ENCODE measurements at places on chromosomes 3 and 15. TPM values are rescaled to one million over a fixed set of nuclear protein-coding genes. Genes with fewer than 3 reads are reported as not detected.

GRCh38 chr3:61612211-61613194, 51.1 kb downstream of the PTPRG start:
- DNase-seq, result no peak

GRCh38 chr15:74276560-74276959, 40.4 kb downstream of the CCDC33 start:
- DNase-seq, result no peak

GRCh38 chr3:128855569-128855968, 23.9 kb upstream of the ACAD9 start:
- DNase-seq, result no peak

GOLGA8S gene
- total RNA-seq, result 0.07 TPM

PLSCR2 gene
- not detected for total RNA-seq

RIOX2 gene
- total RNA-seq, result 15.5 TPM

ADAMTS17 gene
- total RNA-seq, result 2.9 TPM

WNT7A gene
- total RNA-seq, result not detected

DNA sequence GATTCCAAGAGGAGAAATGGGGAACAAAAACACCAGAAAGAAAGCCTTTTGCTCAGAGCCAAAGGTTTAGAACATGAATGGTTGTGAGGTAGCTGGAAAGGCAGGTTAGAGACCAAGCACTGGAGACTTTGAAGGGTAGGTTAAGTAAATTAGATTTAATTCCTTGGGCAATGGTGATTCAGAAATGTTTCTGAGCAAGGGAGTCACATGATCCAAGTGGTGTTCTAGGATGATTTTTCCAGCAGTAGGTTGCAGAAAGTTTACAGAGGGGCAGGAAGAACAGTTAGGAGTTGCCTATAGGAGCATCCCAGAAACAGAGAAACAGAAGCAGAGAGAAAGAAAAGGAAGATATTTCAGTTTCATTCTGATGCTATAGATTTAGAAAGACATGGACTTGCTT, 139.8 kb downstream of the WDR76 start:
- DNase-seq, result no peak

DNA sequence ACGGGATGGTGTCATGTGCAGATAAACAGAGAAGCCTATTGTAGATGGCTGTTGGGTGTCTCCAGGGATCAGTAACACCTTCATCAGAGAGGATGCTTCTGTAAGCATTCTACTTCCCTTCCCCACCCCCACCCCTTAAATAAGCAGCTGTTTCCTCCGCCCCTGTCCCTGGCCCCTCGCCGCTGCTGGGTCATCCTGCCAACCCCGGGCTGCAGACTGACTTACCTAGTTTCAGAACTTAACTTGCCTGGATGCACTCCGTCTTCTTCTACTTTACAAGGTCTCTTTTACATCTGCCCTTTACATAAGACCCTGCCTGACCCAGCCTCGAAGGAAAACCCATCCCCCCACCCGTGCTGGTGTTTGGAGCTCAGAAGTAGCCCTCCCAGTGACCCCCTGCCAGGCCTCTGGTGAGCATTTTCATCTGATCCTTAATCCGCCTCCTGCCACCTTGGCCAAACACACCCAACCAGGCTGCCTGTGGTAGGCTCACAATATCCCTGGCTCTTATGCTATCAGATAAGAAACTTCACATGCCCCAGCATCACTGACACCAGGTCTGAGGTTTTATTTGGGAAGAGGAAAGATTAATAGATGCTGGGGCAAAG, 103.0 kb upstream of the HES1 start:
- DNase-seq, result no peak

GP9 gene
- total RNA-seq, result not detected

FBXO40 gene
- total RNA-seq, result 0.15 TPM

UROC1 gene
- not detected for total RNA-seq

MOBP gene
- total RNA-seq, result 0.13 TPM

GRCh38 chr3:47324278-47324865, 41.6 kb downstream of the KLHL18 start:
- DNase-seq, result peak; percentile 60

PAK6 gene
- total RNA-seq, result 7.4 TPM

GRCh38 chr15:93414576-93415231, 325.7 kb upstream of the RGMA start:
- DNase-seq, result no peak

DNA sequence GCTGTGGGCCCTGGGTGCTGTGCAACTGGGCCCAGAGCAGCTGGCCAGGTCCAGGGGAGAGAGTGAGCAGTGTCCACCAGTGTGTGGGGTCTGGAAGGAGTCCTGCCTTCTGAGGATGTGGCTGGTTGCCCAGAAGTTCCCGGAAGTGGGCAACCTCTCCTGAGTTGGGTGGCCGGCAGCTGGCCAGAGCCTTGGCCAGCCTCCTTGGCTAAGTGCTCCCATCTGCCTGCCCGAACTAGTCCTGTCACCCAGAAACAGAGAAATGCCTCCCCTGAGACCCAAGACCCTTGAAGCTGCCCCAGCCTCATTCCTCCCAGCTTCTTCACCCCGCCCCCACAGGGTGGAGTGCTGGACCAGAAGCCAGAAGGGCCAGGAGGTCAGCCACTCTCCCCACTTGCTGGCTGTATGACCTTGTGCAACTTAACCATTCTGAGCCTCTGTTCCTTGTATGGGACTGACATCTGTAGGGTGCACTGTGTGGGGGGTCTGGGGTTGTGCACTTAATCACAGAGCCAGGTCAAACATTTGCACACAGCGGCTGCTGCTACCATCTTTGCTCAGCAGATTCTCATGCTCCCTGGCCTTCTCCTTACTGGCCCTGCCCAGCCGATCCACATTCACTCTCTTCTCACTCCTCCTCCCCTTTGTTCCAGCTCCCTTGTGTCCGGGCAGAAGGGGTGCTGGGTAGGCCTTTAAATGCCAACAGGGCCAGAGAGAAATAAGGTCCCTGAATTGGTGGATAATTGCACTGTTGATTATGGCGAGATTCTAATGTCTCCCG, 7.5 kb upstream of the ALAS1 start:
- DNase-seq, result no peak

SH3GL3 gene
- 11.0 TPM for total RNA-seq

DNA sequence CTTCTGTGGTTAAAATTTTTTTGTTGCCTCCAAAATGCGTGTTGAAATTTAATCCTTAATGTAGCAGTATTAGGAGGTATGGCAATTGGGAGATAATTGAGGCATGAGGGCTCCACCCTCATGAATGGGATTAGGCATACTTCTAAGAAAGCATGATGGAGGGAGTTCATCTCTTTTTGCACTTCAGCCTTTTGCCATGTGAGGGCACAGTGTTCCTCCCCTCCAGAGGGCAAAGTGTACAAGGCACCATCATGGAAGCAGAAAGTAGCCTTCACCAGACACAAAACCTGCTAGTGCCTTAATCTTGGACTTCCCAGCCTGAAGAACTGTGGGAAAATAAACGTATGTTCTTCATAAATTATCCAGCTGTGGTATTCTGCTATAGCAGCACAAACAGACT, 429.5 kb downstream of the ZIC1 start:
- DNase-seq, result no peak

C3orf52 gene
- 11.1 TPM for total RNA-seq

- DNase-seq, result no peak
Measured at GRCh38 chr3:174533286-174533685, 325.8 kb upstream of the NAALADL2 start.

GRCh38 chr15:98438326-98438725, 210.0 kb upstream of the IGF1R start:
- DNase-seq, result no peak

DCLK3 gene
- 1.4 TPM for total RNA-seq

- DNase-seq, result no peak
Measured at GRCh38 chr3:178277605-178278004, 258.6 kb upstream of the KCNMB2 start.

ISG20 gene
- total RNA-seq, result 4.4 TPM

- DNase-seq, result no peak
Measured at GRCh38 chr15:94231723-94232468, 535 bp downstream of the MCTP2 start.

EPHA3 gene
- total RNA-seq, result 0.59 TPM

C15orf40 gene
- total RNA-seq, result 11.5 TPM

GRCh38 chr15:31563001-31563400, 236.4 kb downstream of the KLF13 start:
- no peak for DNase-seq

GRCh38 chr15:61851955-61852354, 208.3 kb downstream of the VPS13C start:
- no peak for DNase-seq

LTK gene
- total RNA-seq, result 0.31 TPM

COLQ gene
- 0.61 TPM for total RNA-seq

- DNase-seq, result no peak
Measured at GRCh38 chr3:157669416-157669815, 166.2 kb upstream of the VEPH1 start.

C3orf85 gene
- not detected for total RNA-seq

GRCh38 chr15:48440084-48440483, 108.9 kb downstream of the DUT start:
- peak; percentile 62 for DNase-seq
